ENCODE measurements at places on chromosomes 5 and 9.

GRCh38 chr5:107592515-107592914 lies 78.2 kb downstream of the EFNA5 start:
- no peak for DNase-seq

DNA sequence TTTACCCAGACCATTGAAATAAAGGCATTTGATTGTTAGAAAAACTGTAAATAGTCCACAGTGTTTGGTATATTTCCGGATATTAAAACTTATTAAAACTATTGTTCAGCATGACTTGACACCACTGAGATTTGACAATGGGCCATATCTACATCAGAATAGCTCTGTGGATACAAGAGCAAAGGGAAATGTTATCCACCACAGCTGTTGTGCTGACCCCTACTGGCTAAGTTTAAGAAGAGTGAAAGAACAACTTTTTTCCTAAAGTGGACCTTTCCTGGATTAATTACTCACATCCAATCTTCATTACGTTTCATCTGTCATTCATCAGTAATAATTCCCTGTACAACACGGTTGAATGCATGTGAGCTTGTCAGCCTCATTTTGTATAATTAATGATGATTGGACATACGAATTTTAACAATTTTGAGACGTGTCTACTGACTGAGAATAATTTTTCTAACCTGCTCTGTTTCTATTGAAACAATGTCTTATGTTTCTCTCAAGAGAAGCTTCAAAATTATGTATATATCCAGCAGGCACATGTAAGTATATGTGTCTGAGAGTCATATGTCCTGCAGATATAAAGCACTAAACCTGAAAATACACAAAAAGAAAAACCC lies 1952.6 kb downstream of the MAT2B start:
- DNase-seq = no peak

DNA sequence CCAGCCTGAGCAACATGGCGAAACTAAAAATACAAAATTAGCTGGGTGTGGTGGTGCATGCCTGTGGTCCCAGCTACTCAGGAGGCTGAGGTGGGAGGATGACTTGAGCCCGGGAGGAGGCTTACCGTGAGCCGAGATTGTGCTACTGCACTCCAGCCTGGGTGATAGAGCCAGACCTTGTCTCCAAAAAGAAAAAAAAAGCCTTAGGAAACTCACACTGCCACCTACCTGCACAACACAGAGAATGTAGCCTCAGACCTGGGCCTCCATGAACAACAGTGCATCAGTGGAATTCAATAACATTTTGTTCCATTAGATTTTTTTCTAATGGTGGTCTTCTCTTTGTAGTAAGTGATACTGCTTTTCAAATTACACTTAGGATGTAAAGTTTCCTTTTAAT lies 63.8 kb upstream of the RARS1 start:
- DNase-seq = no peak

GRCh38 chr5:86257871-86258270 lies 359.9 kb upstream of the COX7C start:
- no peak for DNase-seq

- no peak for DNase-seq
These were observed 492 bp upstream of the NEK6 start for GRCh38 chr9:124257070-124257843.

DNA sequence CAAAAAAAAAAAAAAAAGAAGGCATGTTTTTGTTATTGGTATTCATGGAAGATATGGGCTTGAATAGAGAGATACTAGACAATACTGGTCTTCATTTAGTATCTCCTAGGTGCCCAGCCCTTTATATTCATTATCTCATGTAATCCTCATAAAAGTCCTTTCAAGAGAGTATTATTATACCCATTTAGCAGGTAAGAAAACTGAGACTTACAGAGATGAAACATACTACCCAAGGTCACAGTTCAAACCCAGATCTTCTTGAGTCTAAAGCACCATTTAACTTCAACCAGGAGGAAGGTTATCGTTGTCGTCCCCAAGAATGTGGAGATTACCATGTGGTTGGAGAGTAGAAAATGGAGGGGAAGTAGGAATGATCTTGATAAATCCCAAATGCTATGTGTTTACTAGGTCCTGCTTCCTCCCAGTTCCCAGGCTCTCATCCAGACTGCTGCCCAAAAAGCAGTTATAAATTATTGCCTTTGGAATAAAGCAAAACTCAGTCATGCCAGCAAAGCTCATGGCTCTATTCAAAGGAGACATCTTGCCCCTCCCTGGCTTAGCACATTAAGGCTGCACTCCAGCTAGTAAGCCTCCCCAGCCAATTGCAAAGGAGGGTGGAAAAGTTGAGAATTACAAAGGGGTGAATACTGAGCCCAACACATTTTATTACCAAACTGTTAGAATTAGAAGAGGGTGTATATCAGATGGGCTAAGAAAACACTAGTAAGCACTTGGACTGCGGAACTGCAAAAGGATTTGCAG lies 163.9 kb downstream of the PIK3R1 start:
- no peak for DNase-seq

- no peak for DNase-seq
These were observed 154.0 kb downstream of the OLFM1 start for GRCh38 chr9:135241381-135242048.

- DNase-seq = no peak
These were observed 189.8 kb upstream of the TRIM32 start for GRCh38 chr9:116497095-116497890.

DNA sequence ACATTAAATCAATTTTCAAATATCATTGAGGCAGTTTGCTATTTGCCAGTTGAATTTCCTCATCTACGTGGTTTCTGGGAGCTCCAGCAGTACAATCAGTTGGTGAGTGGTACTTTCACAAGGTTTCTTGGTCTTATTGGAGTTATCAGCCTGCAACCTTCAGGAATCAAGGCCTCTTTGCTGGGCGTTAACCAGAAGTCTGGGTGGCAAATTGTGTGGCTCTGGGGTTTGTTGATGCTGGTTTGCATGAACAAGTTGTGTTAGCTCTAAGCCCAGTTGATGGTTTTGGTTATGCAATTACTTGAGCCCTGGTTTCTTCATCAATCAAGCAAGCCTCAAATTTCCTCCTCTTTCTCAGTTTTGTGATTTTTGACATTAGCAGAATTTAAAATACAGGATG lies 152.9 kb upstream of the ANKRD55 start:
- no peak for DNase-seq

DNA sequence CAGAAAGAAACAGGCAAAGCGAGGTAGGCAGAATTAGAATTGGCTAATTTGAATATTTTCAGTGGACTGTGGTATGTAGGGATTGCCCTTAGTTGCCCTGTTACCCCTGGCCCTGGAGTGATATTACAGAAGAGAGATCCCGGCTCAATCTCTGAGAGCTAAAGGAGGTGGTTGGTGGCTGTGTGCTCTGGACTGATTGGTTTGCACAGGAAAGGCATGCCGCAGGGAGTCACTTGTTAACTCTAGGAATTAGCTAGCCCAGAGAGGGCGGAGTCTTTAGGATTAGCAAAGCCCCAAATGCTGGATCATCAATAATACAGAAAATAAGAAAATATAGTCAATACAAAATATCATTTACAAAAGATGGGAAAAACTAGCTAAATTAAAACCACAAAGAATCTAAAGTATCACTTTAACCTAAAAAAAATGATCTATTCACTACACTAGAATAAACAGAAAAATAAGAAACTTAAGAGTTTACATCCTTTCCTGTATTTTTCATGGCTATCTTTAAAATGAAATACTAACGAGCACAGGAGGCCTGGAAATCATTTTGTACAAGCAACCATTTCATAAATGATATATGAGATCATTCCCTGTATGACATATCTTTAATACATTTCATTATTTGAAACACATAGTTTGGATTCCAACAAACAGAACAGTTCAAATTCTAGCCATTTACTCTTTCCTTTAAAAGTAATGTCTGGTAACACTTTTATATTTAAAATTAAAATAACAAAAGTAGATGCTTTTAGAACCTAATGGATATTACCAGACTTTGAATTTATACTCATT lies 71.1 kb downstream of the GNAQ start:
- DNase-seq = no peak

DNA sequence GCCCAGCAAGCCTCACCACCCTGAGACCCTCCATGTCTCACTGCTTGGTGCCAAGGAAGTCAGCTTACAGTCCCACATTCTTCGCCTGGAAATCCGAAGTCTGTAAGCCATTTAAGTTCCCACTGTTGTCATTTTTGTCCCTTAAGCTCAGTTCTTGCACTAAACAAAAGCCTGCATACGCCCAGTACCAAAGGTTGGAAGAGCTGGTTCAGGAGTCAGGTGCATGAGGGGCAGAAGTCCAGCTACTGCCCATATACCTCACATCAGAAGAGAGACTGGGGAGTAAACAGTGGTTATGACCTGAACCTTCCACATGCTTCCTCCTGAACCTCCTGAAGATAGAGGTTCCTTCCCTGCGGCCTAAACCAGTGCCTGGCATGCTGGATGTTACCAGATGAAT lies 146.0 kb downstream of the FRMD3 start:
- DNase-seq = no peak

- DNase-seq = no peak
These were observed 12.9 kb downstream of the GLDC start for GRCh38 chr9:6632516-6633183.

DNA sequence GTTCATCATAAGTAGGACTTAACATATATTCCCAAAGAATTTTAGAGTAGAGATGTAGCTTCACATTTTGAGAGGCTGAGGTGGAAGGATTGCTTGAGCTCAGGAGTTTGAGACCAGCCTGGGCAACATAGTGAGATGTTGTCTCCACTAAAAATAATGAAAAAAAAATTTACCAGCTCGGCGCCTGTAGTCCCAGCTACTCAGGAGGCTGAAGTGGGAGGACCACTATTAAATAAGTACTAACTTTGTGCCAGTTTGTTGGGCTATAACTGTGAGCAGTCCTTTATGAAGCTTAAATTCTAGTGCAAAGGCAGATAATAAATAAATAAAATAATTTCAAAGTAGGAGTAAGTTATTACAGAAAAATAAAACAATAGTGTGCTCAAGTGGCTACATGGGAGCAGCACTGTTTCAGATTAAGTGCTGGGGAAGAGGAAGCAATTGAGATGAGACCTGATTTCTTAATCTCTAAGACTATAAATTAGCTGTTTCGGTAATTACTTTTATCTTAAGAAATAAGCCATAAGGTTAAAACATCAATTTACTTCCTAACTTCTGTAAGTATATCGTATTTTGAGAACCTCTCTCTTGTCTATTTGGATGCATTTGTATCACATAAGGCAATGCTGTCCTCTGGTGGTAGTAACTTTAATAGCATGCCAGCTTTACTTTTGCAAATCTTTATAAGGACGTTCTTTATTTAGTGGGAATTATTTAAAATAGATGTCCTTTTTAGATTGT lies 98.9 kb downstream of the CSNK1G3 start:
- DNase-seq = no peak

GRCh38 chr9:118209343-118209742 lies 505.1 kb downstream of the TLR4 start:
- DNase-seq = no peak

GRCh38 chr9:137611623-137612609 lies 6.4 kb downstream of the ARRDC1 start:
- no peak for DNase-seq

- DNase-seq = no peak
These were observed 89.8 kb upstream of the ELL2 start for GRCh38 chr5:96051401-96051830.

All from stimulated activated CD8-positive, alpha-beta memory T cell treated with anti-CD3 and anti-CD28 coated beads, Interleukin-4, amount 100 ng/mL, for 1 hour (primary cell).